ENCODE measurements at places on chromosomes 4 and X.

DNA sequence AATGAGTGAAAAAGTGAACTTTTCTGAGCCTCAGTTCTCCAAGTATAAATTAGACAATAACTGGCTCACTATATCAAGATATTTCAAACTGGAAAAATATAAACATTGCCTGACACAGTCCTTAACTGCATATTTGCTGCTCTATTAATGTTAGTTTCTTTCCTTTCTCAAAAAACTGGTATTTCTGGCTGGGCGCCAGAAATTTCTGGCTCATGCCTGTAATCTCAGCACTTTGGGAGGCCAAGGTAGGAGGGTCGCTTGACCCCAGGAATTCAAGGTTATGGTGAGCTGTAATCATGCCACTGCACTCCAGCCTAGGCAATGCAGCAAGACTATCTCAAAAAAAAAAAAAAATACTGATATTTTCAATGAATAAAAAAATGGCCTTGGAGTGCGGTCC, 227.0 kb downstream of the MAGEB17 start:
- DNase-seq, result no peak

DNA sequence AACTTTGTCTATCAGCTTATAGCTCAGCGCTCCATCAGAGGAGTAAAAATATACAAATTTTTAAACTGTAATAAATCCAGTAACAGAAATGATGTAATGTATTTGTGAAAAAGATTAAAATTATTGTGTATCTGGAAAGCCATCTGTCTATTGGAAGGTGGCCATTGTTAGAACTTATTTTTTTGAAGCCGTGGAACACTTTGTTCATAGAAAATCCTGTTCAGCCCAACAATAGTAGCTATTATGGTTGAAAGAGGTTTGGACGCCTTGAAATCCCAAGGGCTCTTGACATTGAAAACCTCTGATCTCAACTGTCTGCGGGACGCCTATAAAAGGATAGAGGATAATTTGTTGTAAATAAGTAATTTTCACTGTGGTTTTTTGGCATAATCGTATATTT, 98.3 kb downstream of the RAPGEF2 start:
- no peak for DNase-seq

GRCh38 chr4:172709376-172709775, 459.2 kb upstream of the GALNT7 start:
- DNase-seq, result no peak

DNA sequence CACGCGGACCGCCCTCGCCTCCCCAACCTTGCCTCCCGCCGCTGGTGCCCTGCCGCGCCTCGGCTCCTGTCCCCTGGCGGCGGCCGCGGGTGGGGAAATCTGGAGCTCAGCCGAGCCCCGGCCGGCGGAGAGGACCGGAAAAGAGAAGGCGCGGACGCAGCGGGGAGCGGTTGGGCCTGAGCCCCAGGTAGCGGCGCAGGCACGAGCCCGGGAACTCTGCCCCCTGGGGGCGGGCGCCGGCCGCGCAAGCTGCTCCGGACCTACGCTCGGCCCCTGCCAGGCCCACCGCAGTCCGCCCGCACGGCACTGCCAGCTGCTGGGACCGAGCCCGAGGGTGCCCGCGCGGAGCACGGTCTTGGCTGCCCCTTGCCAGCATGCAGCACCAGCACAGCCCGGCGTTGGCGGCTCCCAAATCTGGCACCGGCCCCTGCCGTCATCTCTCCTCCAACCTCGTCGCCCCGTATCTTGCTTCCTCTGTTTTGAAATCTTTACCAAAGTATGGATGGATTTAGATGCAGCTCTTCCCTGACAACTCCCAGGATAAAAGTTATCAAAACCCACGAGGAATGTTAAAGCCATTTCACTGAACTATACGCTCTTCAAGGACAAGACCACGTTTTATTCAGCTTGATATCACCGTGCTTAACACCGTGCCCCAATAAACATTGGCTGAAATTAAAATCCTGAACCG, at the start of gene PRSS12:
TSS of gene PRSS12 (minus strand) at position 161 of the 691 bp plus-strand sequence. CDS start 283 bp downstream, outside the sequence.
- peak; percentile 75 for DNase-seq

Data from fibroblast of upper back skin (primary cell).